CD4-positive, alpha-beta memory T cell (primary cell): ENCODE measurements at places on chromosomes 3 and 15. TPM values are rescaled to one million over a fixed set of nuclear protein-coding genes. Genes with fewer than 3 reads are reported as not detected.

DNA sequence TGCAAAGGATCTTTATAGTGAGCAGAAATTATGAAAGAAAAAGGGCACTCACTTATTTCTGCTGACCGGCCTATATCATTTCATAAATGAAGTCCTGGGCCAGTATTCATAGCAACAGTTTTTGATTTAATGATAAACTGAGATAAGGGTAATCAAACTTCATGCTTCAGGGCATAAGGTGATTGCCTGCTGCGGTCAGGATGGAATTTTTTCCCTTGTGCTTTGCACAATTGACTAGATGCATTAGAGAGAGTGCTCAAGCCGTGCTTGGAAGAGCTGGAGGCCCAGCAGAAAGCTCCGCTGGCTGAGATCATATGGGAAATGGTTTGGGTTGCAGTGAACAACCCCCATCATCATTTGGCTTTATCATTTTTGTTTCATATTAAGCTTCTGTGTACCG lies 10.4 kb downstream of the SEMA6D start:
- no peak for DNase-seq

DNA sequence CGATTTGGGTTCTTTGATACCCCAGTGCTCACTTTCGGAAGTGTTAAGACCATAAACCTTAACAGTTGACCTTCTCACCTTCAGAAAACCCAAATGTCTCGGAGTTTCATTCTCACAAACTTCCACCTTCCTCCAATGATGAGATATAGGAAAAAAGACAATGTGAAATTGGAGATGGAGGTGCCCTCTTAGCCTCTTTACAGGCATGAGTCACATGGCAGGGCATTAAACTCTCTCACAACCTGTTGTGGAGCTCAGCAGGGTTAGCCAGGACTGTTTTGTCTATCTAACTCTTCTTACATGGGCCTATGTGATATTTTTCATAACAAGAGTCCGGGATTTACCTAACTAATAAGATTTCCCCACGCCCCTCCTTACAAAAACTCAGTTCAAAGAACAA lies 10.7 kb downstream of the AGTR1 start:
- no peak for DNase-seq

DNA sequence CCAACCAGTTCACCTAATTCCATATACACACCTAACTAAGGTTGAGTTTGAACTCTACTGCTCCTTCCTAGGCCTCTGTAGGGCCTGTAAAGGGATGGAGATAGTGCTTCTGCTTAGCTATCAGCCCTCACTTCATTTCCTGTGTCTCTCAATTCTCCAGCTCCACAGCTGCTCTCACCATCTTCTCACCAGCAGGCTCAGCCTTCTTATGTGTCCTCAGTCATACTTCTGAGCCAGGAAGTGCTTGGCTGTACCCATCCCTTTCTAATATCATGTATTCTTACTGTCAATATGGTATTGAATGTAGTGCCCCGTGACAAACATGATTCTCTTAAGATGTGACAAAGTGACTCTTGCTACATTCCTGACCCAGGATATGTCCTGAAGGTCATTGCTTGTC lies 116.9 kb downstream of the SLC9A9 start:
- DNase-seq = no peak

GRCh38 chr3:78993375-78993774 lies 774.4 kb downstream of the ROBO1 start:
- DNase-seq = no peak

DNA sequence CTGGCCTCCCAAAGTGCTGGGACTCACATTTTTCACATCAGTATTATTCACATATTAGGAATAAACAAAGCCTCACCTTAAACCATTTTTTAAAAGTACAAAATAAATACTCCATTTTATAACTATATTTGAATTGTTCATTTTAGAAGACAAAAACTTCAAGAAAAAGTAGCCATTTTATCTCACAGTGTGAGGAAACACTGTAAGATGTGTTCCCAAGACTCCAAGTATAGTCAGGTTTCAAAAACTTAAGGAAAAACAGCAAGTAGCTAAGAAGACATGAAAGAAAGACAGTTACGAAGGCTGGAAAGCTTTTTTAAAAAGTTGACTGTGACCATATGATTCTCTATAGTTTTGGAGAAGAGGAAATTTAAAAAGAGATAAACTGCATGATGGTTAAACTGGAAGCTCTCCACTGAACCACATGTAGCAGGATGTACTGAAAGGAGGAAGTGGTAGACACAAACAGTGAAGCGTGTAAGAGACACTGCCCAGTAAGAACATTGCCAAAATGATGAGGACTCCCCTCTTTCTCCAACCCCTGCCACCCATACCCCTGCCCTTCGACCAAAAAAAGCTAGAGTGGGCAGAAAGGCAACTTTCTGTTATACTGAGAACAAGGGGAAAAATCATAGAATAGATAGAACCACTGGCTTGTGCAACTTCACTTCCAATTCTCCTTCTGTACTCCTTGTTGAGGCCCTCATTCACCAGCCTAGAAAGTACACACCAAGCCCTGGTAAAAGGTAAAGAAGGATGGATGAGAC lies 6.2 kb upstream of the TMF1 start:
- peak; percentile 55 for DNase-seq

DNA sequence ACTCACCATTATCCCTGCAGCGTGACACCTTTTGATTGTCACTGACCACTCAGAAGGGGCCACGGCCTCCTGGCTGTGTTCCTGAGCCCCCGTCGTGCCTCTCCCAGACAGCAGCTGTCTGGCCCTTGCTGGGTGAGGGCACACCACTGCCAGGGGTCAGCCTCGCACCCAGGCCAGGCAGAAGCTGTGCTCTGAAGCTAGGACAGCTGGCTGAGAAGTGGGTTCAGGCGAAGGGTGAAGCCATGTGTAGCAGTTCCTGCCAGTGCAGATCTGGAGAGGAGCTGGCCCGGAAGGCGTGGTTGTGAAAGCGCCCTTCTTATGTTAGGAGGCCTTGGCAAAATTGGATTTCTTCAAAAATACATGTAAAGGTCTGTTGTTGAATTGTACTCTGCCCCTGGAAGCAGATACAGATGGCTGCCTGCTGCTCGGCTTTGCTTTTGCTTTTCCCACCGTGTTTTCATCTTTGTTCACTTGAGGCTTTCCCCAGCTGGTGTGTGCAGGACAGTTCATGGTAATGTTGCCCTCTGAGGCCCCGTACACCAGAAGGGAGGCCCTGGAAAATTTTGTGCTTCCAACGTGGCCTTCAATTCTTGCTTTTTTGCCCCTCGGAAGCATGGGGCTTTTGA lies 49.1 kb downstream of the KLHL25 start:
- DNase-seq = no peak

The GHRL gene
- not detected for total RNA-seq

The SLITRK3 gene
- total RNA-seq = not detected

The SLC22A13 gene
- 0.44 TPM for total RNA-seq

The DNAJB8 gene
- total RNA-seq = not detected

The SERPINI1 gene
- 4.9 TPM for total RNA-seq

The KLHL6 gene
- 56.1 TPM for total RNA-seq
